ENCODE measurements at places on chromosomes 6 and 20.

DNA sequence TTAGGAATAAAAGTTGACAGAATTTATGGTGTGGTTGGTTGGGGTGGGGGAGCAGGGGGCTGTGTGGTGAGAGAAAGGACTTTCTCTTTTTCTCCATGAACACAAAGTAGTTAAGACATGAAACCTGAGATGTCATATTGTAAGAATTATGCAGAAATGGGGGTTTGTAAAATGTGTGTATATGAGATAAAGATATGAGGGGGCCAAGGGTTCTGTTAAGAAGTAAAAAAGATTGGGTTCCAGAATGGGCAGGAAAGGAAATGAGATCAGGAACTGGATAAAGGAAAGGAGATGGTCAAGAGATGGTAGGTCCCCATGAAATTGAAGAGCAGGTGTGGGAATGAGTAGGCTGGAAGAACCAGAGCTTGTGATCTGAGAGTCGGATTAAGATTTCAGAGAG lies 9.7 kb downstream of the RNF146 start:
- DNase-seq, result no peak

DNA sequence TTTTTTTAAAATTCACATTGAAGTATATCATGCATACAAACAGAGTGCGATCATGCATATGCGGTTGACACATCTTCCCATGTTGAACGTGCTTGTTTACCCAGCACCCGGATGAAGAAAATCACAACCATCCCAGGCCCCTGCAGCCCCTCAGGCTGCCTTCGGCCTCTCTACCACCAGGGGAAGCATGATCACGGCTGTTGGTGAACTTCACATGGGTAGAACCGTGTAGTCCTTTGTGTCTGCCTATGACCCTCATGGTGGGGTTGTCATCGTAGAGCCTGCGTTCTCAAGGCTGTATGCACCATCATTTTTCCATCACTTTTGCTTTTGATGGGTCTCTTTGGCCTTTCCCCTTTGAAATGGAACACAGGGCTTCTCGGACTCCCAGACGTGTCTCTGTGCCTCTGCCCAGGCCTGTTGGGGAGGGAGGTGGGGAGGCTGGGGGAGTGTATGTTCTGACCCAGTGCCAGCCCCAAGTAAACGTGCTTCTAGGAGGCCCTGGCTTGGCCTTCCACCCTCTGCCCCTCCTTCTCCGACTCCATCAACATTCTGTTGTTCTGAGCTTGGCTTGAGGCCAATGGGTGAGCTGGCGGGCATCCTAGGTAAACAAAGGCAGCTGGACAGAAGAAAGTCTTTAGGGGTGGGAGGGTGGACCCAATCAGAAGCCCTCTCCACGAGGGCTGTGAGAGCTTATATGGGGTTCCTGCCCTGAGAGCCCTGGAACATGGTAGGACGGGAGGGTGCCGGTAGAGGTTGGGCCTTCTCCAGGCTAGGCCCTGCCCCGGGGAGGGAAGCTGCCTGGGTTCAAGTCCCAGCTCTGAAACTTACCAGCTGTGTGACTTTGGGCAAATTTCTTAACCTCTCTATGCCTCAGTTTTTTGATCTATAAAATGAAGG lies 39.7 kb downstream of the TGM2 start:
- no peak for DNase-seq

DNA sequence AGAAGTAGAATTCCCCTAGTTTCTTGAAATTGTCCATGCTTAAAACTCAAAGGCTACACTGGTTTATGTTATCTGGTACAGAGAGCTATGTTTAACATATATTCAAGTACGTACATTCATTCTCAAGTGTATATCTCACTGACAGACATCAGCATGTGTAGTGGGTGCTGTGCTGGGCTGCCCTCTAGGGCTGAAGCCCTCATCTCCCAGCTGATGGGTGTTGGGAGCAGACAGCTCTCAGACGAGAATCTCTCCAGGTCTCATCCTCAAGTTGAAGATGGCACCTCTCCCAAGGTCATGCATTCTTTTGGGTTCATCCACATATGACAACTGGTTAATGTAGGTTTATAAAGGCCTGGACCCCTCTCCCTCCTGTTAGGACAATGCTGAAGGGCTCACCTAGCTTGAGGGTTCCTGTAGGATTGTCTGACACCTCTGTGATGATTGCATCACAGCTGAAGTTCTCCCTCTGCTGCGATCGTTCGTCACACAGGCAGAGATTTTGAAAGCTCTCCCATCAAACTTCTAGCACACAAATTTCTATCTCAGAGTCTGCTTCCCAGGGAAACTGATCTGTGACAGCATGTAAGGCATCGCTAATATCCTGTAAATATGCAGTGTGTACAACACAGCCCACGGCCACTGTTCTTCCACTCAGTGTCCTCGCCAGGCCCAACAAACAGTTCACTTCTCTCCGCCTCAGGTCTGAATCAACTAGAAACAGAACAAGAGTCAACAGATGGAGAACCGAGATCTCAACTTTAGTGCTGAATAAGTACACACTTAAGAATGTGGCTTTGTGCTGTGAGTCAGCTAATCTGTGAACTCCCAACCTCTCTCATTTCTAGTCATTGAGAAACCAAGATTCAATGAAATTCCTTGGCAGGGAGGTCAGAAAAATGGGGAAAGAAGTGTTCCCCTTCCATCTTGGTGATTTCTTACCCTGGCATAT lies 43.2 kb downstream of the PREP start:
- no peak for DNase-seq

GRCh38 chr6:28353356-28353755 lies 3.6 kb downstream of the ZKSCAN3 start:
- DNase-seq, result no peak

GRCh38 chr6:12249541-12250382 lies 40.4 kb upstream of the EDN1 start:
- DNase-seq, result no peak

DNA sequence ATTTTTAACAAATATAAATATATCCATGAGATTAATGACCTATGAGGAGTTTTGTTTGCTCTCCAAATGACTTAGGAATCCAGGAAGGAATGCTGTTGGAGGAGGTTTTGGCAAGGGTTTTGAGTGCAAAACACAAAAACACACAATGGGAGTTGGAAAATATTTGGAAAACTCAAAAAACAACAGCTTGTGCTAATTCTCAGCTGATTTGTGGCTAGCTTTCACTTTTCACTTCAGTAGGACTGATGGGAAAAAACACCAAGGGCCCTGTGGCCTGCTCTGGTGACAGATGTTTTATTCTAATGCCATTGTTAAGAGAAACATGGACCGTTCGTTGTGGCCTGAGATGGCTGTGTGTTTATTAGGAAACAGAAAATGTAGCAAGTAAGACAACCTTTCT lies 113.9 kb downstream of the ALDH8A1 start:
- DNase-seq, result no peak

DNA sequence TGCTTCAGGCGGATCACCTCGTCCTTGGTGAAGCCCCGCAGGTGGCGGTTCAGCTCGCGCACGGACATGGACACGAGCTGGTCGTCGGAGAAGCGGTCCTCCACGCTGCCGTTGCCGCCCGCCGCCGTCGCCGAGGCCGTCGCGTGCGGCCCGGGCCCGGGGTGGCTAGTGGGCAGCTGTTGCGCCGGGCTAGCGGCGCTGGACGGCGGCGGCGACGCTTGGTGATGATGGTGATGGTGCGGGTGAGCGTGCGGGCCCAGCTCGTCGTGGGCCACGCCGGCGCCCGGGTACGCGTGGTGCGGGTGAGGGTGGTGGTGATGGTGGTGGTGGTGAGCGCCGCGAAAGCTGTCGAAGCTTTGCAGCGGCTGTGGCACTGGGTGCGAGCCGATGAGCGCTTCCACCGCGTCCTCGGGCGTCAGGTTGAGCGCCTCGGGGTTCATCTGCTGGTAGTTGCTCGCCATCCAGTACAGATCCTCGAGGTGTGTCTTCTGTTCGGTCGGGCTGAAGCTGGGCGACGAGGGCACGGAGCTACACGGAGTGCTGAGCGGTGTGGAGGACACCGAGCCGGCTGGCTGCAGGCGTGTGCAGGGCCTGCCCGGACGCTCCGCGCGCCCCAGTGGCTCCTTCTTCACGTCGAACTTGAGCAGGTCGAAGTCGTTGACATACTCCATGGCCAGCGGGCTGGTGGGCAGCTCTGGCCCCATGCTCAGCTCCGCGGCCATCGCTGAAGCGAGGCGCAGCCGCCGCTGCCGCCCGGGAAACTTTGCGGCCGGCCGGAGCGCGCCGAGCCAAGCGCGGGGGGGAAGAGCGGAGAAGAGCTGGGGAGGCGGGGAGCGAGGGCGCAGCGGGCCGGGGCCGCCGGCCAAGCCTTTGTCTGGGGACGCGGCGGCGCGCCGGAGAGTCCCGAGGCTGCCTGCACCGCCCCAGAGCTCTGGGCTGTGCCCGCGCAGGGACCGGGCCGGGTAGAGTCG lies 622 bp downstream of the MAFB start:
- no peak for DNase-seq

- DNase-seq, result no peak
Measured at GRCh38 chr6:156801712-156802111, 24.5 kb downstream of the ARID1B start.

GRCh38 chr6:27591699-27592480 lies 119.0 kb upstream of the ZNF184 start:
- DNase-seq, result no peak

DNA sequence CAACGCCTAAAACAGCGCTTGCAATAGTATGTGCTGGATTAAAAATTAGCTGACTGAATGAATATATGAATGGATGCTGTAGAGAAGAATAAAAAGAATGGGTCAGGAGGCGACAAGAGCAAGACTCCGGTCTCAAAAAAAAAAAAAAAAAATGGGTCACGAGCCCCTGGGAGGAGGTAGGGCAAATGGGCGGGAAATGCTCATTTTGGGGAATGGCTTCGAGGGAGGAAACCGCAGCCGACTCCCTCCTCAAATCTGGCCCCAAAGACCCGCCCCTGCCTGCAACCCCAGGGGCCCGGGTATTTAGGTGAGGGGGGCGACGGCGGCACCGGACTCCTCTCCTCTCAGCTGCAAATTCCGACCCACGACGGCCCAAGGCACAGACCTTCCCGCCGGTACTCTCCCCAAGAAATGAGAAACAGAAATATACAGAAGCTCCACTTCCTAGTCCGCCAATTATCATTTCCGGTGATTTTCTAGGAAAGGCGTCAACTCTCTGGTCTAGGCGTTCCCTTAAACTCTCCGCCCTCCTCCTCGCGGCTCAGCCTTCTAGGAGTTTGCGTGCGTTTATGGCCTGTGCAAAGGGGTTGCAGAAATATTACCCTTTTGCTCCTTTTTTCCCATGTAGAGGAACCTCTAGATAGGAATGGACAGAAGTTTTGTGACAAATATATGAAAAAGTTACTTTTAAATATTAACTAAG lies at the start of gene ZNF311:
TSS of gene ZNF311 (minus strand) at position 133 of the 703 bp plus-strand sequence. CDS start 1,361 bp downstream, outside the sequence.
- no peak for DNase-seq

DNA sequence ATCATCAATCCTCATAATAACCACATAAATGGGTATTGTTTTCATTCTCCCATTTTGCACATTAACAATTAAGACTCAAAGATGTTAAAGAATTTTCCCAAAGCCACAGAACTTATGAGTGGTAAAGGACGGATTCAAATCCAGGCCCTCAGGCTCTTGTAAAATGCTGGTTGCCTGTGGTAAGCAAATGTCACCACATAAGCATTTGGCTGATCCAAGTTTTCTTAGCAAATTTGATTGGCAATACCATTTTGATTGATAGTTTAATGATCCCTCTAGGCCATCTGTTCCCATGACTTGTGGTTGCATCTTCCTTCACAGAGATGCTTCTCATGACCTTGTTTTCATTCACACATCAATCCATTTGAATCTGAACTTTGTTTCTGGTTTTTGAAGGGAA lies 252.0 kb upstream of the RIN2 start:
- no peak for DNase-seq

DNA sequence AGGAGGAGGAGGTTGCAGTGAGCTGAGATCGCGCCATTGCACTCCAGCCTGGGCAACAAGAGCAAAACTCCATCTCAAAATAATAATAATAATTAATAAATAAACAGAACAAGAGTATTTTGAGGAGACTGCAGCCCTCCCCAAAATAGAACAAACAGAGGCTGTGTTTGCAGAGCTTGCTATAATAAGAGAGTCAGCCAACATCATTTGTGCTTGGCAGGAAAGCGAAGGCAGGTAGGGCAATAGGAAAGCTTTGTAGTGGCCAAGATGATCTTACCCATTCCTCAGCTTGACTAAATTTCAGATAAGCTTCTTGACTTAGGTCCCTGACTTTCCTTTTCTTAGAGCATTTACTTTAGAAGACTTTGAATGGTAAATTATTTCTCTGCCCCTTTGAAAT lies 6.7 kb downstream of the C6orf141 start:
- DNase-seq, result no peak

- DNase-seq, result no peak
Measured at GRCh38 chr6:49782293-49782692, 4.8 kb downstream of the PGK2 start.

DNA sequence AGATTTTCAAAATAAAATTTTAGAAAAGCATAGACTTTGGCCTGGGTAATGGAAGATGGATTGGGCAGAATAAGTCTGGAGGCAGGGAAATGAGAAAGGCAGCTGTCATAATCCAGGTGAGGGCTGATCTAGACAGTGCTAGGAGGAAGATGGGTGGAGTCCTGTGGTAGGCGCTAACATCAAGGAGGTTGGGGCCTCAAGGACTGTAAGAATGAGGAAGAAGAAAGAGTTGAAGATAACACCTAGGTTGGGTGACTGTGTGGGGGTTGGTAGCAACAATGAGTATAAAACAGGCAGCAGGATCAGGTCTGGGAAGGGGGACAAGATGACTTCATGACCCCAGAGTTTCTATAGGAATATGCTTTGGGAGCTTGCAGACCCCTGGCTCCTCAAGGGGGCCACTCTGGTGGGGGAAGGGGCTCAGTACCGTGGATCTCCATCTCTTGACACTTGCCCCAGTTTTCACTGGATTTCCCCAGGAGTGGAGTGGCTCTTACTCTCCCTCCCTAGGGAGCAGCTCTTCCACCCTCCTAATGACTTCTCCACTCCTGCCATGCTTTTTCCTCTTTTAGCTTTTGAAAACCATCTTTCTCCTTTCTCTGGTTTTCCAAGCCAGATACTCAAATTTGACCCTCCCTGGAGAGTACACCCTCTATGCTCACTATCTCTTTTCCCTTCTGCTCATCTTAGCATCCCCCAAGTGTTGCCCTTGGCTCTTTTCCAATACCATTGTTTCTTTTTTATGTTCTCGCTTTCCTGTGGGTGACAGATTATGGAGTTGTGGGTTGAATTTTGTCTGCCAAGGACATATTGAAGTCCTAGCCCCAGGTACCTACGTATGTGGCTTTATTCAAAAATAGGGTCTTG lies 14.8 kb downstream of the TRIM31 start:
- DNase-seq, result no peak

- DNase-seq, result no peak
Measured at GRCh38 chr20:45037050-45037449, 63.9 kb downstream of the KCNS1 start.

Measured in SW 1271 (cell line).